ENCODE measurements at places on chromosomes 11 and 22.

- no peak for DNase-seq
These were observed 23.9 kb upstream of the LYVE1 start for GRCh38 chr11:10592331-10592730.

DNA sequence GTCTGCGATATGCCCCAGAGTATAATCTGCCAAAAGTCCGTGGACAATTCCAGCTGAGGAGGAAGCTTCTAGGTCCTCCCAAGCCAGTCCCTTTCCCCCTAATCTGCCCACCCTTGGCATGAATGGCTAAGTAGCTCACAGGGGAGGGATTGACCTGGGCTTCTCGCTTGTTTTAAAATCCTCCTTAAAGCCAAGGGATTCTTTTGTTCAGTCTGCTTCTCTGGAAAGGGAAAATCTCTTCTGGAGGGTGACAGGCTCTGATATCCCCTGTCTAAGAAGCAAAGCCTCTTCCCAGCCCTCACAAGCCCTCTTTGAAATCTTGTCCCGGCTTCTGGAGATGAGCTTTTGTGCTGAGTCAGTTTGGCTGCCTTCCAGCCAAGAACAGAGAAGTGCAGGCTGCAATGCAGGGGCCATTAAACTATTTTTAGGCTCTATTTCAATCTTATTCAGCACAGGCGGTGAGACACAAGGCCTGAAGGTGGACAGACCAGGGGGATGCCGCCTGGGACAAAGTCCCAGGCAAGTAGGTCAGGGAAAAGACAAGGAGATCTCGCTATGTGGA, 23.9 kb downstream of the NEFH start:
- DNase-seq = no peak

DNA sequence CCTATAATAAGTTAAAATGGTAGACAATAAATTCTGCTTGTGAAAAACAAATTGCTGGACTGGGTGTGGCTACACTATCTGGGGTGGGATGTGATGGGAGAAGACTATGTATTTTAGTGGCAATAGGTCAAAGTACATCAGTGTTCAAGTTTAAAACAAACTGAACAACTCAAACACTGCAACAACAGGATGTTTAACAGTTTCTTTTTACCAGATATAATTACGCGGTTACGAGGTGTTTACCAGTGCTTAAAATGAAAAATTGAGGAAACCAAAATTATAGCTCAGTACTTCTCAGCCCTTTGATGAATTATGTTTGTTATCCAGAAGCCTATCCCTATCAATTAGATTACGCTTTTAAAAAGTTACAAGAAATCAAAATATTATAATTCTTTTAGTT, 3.2 kb downstream of the PRDM10 start:
- no peak for DNase-seq

- no peak for DNase-seq
These were observed 23.9 kb upstream of the TSPAN18 start for GRCh38 chr11:44702889-44703288.

GRCh38 chr11:18748766-18749365, 22.9 kb upstream of the IGSF22 start:
- no peak for DNase-seq

- DNase-seq = peak; percentile 27
These were observed at the start of gene PNPLA5 for GRCh38 chr22:43891360-43892182. Gene PNPLA5, minus strand, starts transcription at chr22:43892013. Its CDS starts 133 bp downstream, at chr22:43891880.

- DNase-seq = no peak
These were observed 13.5 kb upstream of the HMOX1 start for GRCh38 chr22:35367331-35367886.

DNA sequence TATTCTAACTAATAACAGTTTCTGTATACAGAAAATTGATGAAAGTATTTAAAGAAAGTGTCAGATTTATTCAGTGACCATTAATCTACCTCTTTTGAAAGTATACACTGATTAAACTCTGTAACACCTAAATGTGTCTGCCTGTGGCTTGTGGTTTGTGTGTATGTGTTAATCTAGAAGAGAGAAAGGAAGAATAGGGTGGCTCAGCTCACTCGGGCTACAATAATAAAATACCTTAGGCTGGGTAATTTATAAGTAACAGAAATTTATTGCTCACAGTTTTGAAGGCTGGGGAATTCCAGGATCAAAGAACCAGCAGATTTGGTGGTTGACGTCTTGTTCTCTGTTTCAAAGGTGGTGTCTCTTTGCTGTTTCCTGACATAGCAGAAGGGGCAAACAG, 13.6 kb upstream of the OR5AS1 start:
- DNase-seq = no peak

DNA sequence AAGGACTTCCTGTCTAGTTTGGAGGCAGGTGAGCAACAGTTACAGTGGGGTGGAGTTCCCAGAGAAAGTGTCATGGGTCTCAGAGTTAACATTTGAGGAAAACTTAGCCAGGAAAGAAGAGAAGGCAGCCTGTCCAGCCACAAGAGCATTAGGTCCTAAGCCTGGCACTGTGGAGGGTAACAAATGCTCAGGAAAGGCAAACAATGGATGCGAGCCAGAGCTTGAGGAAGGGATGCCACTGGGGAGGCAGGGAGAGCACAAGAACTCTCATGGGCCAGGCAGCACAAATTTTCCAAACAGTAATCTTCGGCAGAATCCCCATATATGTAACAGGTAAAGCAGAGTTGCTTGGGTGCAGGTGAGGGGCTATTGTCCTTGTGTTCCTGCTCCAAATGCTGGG, 8.0 kb upstream of the SERPIND1 start:
- no peak for DNase-seq

- DNase-seq = no peak
These were observed 89.1 kb downstream of the LARGE1 start for GRCh38 chr22:33831207-33831606.

- no peak for DNase-seq
These were observed 426.6 kb downstream of the BRD1 start for GRCh38 chr22:49400941-49401598.

- DNase-seq = no peak
These were observed 107.2 kb downstream of the SWAP70 start for GRCh38 chr11:9771071-9771511.

All from stimulated activated CD4-positive, alpha-beta T cell treated with anti-CD3 and anti-CD28 coated beads, Interleukin-12 subunit alpha, Interleukin-12 subunit beta, amount 100 ng/mL, for 4 hours (primary cell).